ENCODE measurements at places on chromosomes 6 and 20.

DNA sequence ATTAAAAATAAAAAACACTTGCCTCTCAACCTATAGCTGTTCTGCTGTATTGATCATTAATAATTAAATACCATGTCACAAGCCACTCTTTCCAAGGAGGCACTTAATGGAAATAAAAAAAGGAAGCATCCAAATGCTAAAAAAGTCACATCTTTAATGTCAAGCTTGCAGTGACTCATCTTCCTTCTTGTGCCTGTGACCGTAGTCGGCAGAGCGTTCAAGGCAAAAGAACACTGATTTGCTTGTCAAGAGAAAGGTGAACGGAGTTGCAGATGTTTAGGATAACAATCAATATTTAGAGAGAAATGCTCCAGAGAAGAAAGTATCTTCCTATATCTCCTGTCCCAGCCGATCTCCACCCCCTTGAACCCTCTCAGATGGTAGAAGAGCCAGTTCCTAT, 341.0 kb upstream of the OPRM1 start:
- DNase-seq: no peak

DNA sequence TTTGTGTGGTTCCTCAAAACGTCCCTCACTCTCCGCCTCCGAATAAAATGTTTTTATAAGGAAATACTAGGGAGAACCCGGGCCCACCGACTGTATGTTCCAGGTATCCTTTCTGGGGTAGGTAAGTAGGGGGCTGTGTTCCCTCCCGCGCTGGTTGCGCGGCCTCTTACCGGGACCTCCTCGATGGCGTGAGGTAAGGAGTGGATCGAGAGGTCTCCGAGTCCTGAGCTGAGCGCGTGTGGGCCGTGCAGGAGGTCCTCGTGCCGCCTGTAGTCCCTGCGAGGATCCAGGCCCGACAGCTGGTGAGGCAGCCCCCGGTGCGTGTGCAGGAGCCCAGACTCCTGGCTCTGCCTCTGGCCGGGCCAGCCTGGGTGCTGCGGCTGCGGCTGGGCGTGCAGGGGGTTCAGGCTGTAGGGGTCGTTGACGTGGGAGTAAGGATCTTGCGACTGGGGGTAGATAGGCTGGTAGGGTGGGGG, 5.1 kb downstream of the TFAP2A start:
- no peak for DNase-seq

GRCh38 chr20:56690531-56691175, 61.5 kb downstream of the TFAP2C start:
- no peak for DNase-seq

GRCh38 chr6:55882718-55883569, 7.6 kb upstream of the BMP5 start:
- no peak for DNase-seq

- no peak for DNase-seq
Measured at GRCh38 chr6:146593986-146594385, 4.8 kb upstream of the ADGB start.

GRCh38 chr6:159494586-159494972, 198.5 kb downstream of the SOD2 start:
- DNase-seq: no peak

DNA sequence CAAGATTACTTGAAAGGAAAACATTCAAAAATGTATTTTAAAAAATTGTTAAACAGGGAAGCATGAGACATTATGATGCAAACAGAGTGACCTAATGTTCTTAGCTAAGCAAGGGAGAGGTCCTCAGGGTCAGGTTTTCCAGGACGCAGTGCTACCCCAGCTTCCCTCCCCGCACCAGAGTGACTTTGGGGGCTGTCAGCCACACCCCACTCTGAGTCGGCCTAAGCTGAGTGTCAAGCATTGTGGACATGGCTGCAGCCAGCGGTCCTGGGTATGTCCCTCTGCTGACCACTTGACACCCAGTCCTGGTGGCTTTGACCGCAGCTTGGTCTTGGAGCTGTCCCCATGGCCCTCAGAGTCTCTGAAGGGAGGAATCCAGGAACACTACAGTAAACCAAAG, 54.9 kb upstream of the CD93 start:
- DNase-seq: no peak

DNA sequence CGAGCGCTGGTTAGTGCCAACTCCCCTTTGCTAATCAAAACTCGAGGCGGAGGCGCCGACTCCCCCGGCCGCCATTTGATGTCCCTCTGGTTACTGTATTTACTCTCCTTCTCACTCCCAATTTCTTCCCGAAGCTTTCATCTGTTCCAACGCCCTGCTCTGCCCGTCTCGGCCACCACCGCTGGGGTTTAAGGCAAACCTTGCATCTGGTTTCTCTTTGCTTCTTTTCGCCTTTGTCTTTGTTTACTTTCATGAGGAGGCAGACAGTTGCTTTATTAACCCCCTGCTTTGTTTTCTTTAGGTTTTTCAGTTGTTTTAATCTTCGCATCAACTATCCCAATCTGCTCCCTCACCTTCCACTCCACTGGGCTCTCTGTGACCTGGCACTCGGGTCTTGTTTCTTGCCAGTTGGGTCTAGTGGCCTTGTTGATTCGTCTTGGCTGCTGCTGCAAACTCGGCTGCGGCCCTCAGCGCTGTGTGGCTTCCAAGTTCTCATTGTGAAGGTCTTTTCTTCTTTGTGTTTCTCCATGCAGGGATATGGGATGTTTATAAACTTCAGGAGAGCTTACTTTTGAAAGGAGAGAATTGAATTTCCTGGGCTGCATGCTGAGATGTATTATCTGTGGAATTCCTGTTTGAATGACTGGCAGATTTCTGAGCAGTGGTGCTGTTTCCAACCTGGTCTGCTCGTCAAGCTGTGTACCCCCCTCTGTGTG, 155.1 kb downstream of the CDC5L start:
- DNase-seq: no peak

DNA sequence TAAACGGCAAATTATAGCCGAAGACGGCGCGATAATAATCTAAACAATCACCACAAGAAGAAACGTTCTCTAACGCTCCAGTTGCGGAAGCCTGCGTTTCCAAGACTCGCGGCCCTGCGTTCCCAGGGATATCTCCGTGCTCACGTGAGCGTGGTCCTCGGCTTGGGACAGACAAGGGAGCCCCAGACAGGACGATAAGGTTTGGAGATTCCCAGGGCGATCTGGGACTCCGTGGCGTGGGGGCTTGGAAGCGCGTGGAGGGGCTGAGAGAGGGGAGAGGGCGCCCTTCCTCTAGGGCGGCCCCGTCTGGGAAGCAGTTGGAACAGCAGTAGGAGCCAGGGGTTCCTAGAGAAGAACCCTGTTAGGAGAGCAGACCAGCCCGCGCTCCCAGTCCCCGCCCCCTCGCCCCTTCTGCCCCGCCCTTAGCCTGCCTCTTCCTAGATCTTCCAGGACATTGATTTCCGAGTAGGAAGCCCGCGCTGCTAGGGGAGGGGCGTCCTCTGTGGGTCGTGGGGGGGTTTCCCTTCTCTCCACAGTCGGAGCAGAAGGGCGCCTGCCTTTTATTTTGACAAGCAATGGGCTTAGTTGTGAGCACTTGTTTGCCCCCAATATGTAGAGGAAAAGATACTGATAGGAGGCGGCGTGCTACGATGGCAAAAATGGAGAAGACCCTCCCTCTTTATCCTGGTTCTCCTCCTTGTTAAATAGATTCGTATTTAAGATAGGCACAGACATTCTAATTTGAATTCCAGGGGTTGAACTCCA, 10.6 kb downstream of the NRN1 start:
- DNase-seq: peak; percentile 54

- no peak for DNase-seq
Measured at GRCh38 chr20:41176711-41177552, 39.6 kb downstream of the PLCG1 start.

DNA sequence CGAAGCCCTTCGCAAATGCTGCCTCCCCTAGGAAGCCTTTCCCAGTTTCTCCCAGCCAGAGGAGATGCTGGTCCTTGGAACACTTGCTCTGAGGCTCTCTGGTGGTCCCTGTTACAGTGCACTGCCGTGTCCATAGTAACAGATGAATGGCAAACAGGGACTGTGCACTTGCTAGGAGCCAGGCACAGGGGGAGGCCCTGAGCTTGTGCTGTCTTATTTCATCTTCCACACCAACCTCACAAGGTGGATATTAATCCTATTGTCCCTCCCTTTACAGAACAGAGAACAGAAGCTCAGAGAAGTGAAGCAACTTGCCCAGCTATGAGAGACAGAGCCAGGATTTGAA, 19.0 kb downstream of the SRC start:
- DNase-seq: no peak

DNA sequence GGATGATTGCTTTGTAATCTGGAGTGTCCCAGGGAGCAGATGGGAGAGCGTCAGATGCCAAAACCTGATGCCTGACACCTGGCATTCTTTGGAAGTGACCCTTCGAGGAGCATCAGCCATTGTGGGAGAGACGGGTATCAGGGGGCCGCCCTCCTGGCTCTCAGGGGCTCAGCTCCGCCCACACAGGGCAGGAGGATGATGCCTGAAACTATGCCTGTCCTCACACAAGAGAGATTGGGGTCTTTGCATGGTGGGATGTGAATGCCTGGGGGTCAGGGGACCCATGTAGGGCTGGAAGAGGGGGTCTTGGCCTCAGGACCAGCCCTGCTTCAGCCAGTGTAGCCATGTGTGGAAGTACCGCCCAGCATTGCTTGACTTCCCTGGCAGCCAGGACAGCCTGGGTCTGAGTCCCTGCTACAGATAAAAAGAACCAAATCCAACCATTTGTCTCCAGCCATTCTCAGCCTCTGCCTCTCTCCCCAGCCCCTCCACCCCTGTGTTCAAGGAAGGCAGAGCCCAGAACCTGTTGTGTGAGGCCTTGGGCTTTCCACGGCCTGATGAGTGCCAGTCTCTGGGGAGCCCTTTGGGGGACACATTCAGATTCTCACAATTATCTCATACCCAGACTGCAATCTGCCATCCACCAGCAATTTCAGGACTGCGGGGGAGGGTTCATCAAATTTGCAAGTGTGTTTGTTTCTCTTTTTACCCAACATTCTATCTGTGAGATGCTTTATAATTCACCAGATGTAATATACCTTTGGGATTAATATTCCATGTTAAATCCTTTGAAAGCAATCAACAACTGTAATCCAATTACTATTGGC, 371.2 kb downstream of the PREX1 start:
- no peak for DNase-seq

DNA sequence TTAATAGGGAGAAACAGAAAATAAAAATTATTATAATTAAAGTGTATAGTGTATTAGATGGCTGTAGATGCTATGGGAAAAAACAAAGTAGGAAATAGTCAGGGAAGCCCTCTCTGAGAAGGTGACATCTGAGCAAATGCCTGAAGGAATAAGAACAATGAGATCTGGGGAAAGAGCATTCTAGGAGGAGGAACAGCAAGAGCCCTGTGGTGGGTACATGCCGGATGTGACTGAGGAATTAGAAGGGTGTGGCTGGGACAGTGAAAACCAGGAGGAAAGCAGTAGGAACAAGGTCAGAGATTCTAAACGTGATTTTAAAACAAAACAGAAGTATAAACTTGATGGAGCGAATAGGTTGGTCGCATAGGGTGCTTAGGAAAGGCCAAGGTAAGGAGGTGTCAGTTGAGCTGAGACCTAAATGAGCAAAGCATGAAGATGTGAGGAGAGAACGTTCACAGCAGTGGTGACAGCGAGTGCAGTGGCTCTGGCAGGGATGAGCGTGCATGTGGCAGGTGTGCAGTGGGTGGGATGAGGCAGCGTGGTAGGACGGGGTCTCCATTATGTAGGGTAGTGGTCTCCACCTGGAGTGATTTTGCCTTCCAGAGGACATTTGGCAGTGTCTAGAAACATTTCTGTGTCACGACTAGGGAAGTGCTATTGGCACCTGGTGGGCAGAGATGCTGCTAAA, 97.1 kb upstream of the MRPS10 start:
- DNase-seq: no peak

GRCh38 chr20:14342918-14343317, 5.5 kb upstream of the FLRT3 start:
- DNase-seq: no peak

- DNase-seq: no peak
Measured at GRCh38 chr6:89355511-89356194, 3.1 kb upstream of the UBE2J1 start.

DNA sequence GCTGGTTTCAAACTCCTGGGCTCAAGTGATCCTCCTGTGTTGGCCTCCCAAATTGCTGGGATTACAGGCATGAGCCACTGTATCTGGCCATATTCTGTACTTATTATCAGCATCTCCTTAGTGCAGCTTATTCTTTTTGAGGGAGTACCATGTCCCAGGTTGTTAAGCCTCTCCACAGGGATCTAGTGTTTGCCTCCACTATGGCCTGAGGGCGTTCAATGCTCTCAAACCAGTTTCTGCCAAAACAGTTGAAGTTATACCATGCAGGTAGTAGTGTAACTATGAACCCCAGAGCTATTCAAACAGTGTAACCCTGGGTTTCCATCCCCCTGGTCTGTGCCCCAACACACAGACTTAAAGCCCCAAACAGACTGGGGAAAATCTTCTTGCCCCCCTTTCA, 81.7 kb downstream of the BACH2 start:
- DNase-seq: no peak

DNA sequence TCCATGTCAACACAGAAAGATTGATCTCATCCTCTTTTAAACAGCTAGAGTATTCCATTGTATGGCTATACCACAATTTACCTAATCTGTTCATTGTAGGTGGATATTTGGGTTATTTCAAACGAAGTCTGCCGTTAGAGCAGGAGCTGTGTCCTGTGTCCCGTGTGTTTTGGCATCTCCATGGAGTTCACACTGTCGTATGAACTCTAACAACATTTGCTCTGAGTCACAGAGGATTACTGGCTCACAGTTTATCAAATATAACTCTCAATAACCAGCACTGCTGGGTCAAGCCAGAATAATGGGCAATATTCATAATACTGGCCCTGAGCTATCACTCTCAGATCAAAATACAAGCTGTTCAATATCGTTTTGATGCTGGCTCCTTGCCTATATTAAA, 16.4 kb downstream of the TRAM2 start:
- DNase-seq: no peak

DNA sequence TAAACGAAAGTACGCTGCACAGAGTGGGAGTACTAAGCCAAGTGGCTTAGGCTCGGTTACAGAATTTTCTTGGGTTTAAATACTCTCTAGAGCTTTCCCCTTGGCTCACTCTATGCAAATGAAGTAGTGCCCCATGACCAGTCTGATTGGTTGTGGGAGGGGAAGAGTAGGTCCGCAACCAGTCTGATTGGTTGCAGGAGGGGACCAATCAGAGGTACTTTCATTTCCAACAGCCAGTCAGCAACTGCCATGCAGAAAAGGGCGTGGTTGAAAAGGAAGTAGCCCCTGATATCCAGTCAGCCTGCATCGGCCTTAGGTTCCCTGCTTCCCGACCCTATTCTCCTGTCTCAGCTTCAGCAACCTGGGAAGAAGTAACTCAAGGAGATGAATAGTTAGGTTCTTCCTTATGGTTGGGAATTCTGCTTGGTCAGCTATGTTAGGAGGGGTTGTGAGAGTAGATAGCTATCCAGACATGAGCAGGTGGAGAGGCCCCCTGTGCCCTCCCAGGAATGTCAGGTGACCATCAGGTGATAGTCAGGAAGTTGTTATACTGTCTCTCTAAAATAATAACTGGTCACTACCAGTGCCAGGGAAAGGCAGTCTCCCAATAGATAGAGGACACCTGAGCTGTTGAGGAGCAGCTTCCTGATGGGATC, 57.4 kb downstream of the FARS2 start:
- no peak for DNase-seq
